ENCODE measurements at places on chromosomes 13 and 19.

DNA sequence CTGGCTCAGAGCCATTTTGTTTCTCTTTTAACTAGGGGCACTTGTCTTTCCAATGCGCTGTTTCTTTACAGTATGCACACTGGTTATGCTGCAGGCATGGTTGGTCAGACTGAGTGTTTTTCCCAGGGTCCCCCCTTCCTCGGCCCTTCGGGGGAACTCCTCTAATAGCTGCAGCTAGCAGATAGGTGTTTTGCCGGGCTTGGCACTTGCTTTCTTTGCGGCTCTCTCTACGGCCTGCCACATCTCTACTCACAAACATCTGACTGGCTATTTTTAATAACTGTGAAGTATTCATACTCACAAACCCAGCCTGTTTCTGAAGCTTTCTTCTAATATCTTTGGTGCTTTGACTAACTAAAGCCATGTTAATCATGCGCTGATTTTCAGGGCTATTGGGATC is 89.4 kb downstream of the SLC25A15 start:
- DNase-seq = no peak

DNA sequence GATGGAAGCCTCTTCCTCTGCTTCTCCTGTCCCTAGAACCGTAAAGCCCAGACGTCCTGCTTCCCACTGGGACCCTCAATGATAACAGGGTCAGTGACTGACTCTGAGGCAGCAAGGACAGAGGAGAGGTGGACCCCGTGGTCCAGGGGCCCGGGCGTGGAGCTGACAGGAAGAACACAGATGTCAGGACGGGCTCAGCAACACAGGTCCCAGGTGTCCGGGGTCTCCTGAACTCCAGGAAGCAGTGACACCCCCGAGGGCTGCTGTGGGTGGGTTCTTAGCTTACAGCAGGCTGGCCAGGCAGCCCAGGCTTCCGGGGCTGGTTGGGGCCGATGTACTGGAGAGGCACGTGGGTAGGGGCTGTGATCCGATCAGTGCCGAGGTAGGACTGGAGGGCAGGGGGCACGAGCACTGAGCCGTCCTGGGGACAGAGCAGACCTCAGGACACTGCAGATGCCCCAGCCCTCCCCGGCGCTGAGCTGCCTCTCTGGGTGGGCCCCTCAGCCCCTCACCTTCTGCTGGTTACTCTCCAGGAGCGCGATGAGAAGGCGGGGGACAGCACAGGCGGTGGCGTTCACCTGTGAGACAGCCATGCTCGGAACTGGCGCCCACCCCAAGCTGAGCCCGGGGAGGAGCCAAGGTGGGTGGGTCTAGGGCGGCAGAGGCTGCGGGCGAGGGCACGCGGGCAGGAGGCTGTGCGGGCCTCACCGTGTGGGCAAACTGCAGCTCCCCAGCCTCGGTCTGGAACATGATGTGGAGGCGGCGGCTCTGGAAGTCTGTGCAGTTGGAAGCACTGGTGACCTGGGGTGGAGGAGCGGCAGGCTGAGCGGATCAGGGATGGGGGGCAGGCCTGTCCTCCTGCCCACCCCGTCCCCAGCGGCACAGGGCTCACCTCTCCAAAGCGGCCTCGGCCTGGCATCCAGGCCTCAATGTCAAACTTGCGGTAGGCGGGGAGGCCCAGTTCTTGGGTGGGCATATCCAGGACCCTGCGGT is 3.6 kb upstream of the CCER2 start:
- DNase-seq = no peak

GRCh38 chr19:9032136-9032631 is 22.0 kb upstream of the MUC16 start:
- no peak for DNase-seq

GRCh38 chr19:41133260-41133659 is 19.0 kb downstream of the CYP2F1 start:
- DNase-seq = no peak

DNA sequence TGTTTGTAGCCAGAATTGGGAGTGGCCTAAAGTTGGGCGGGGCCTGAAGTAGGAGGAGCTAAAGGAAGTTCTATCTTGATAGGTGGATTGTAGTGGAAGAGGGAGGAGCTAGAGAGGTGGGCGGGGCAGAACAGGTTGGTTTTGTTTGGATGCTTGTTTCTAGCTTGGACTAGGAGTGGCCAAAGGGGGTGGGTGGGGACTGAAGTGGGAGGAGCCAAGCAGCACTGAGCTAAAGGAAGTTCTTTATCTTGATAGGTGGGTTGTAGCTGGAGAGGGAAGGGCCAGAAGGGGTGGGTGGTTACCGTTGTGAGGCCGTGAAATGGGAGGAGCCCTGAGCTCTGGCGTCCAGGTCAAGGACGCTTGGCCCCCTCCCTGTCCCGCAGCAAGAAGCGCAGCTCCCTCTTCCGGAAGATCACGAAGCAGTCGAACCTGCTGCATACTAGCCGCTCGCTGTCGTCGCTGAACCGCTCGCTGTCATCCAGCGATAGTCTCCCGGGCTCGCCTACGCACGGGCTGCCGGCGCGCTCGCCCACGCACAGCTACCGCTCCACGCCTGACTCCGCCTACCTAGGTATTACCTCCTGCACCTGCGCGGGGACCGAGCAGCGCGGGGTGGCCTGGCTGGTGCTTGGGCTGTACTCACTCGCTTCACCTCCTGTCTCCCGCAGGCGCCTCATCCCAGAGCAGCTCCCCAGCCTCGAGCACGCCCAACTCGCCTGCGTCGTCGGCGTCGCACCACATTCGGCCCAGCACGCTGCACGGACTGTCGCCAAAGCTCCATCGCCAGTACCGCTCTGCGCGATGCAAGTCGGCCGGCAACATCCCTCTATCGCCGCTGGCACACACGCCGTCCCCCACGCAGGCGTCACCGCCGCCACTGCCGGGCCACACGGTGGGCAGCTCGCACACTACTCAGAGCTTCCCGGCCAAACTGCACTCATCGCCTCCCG is 8.0 kb downstream of the DNASE2 start:
- peak; percentile 74 for DNase-seq

DNA sequence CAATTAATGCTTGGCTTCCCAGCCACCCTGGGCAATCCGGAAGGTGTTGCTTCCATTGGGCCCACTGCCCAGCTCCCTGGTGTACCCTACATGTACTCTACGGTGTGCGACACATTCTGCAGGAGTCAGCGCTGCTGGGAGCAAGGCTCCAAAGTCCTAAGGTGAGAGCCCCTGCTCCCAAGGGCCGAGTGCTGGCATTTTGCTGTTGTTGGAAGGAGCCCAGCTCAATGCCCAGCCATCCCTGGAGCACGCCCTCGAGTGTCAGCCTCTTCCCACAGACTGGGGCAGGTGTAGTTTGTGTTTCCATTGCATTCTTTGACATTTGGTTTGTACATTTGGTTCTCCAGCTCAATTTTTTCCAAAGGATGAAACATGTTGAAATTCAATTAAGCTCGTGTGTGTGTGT is 64.6 kb downstream of the GGACT start:
- no peak for DNase-seq

DNA sequence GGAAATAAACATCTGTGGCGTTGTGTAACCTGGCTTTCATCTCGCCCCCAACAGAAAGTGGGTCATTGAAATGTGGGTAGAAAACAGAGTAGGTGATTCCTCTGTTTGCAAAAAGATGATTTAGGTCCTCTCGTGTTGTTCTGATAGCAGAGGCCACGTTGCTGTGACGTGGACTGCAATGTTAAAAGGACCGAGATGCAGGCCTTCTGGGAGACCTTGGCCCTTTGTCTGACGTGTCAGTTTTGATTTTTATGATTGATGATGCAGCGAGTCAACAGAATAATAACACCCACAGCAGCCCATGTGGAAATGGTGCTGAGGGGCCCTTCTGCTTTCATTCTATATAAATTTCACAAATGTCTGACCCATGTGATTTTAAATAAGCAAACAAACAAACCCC is 68.9 kb downstream of the FGF9 start:
- no peak for DNase-seq

DNA sequence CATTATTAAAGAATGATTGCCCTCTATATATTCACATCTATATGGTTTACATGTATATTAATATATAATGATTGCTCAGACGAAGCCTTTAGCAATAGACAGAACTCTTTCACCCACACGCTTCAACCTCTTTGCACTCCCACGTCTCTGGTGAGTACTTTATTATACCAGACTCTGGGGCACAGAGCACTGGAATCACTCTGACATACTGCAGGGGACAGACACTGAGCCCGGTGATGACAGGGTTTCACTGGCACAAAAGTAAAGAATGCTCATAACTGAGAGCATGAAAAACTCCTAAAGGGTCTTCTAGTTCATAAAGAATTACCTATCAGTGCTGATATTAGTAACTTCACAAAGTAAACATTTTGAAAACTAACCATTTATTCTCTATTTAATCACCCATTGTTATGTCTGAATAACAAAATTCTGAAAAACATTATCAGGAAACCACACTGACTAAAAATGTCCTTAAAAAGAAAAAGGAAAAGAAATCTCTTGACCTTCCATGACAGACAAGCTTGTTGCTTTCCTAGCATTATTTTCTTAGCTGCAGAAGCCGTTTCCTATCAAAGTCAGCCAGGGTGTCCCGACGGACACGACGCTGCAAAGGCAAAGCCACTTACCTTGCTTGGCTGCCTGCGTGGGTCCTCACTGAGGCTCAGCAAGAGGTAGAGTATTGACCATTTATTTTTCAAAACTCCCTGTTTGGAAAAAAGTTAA is 29.1 kb downstream of the TUBGCP3 start:
- DNase-seq = peak; percentile 89

- no peak for DNase-seq
Measured at GRCh38 chr19:33862981-33863380, 66.3 kb downstream of the KCTD15 start.

DNA sequence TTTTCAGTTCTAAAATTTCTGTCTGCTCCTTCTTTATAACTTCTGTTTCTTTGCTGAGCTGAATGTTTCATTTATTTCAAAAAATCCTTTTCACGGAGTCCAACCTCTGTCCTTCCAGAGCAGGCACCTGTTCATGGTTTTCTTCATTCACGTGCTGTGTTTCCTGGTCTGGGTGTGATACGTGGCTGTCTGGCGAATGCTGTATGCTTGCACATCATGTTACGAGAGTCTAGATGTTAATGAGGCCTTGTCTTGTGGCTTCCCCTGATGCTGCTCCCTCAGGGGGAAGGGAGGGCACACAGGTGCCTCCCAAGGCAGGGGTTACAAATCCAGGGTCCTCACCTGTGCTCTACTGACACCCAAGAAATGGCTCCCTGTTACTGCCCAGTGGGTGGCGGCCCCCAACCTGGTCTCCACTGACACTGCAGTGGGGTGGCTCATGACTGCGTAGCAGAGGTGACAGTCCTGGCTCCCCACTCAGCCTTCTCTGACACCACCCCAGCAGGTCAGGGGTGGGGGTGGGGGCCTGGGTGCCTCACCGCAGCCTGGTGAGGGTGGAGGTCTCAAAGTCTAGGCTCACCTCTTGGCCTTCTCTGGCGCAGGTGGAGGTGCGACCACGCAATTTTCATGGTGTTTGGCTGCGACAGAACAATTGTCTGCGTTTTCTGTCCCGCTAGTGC is 20.1 kb upstream of the RAB20 start:
- no peak for DNase-seq

DNA sequence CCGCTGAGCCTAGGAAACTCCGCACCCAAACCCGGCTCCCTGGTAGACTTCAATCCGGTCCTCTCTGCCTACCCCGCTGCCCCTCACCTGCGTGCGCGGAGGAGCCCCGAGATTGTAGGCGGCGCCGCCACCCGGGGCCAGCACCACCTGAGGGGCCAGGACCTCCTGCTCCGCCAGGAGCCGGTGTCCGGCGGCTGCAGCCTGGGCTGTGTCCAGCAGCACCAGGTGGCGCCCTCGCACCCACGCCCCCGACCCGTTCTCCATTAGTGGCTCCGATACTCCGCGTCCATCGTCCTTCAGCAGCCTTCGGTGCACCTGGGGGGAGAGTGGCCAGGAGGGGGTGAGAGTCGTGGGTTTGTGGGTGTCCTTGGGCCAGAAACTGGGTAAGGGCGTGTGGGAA is 18.5 kb downstream of the MAN2B1 start:
- DNase-seq = peak; percentile 38

- DNase-seq = no peak
Measured at GRCh38 chr13:50450279-50450678, 393.2 kb downstream of the DLEU7 start.

- DNase-seq = no peak
Measured at GRCh38 chr13:36430247-36431203, 1.8 kb upstream of the CCNA1 start.

DNA sequence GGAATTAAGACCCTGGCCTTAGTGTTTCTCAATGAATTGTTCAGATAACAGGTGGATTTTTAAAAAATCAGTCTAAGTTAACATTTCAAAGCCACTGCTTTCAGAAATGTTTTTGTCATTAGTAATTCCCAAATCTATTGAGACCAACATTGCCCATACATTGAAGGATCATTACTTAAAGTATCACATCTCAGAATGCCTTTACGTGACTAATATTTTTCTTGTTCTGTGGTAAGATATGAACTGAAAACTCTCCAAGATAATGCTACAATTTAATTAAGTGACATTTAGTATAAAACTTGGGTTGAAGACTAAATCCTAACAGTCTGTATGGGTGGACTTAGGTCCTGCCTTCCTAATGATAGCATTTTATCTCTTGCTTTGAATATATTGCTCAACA is 59.4 kb upstream of the POSTN start:
- DNase-seq = no peak

DNA sequence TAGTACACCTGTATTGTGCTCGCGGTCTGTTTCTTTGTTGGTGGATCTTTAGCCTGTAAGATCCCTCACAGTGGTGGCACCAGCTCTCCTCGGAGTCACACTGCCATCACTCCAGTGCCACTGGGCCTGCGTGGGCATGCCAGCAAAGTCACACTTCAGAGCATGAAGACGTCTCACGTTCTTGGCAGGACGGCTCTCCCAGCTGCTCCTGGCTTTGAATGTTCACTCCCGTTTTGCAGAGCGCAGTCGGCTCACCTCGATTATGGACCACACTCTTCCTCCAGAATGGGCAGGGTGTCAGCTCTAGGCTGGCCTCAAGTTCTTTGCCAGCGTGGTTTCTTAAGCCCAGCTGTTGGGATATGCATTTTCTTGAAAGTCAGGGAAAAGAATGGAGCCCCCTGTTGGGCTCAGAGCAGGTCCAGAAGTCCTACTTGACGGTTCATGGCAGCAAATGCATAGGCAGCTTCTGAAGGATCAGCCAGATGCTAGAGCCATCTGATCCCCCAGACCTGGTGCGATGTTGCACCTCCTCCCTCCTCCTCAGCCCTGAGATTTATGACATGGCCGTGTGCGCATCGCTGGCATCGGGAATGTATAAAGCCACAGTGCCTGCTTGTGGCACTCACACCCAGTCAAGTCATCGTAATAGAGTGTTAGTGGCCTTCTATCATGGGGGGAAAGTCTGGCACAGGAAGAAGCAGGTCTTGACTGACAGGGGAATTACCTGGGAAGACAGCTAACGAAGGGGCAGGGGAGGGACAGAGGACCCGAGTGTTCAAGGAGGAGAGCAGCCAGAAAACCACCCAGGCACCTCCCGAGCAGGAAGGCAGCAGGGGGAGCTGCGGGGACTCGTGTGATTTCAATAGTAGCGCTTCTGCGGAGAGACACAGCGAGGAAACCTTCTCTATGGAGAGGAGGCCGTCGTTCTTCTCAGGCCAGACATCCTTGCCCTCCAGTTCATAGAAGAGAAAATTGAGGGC is 40.2 kb upstream of the NPAS1 start:
- no peak for DNase-seq

DNA sequence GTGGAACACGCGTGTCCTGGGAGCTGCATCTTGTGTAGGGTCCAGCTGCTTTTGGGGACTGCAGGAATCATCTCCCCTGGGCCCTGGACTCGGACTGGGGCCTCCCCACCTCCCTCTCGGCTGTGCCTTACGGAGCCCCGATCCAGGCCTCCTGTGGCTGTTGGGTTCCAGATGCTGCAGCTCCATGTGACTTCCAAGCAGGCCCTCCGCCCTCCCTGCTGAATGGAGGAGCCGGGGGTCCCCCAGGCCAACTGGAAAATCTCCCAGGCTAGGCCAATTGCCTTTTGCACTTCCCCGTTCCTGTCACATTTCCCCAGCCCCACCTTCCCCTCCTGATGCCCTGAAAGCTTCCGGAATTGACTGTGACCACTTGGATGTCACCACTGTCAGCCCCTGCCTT is 6.2 kb upstream of the PGLS start:
- DNase-seq = no peak

All from dermis blood vessel endothelial cell (primary cell).